ENCODE measurements at places on chromosomes 1 and 21. TPM values are rescaled to one million over a fixed set of nuclear protein-coding genes. Genes with fewer than 3 reads are reported as not detected.

The MX2 gene
- total RNA-seq, result 116 TPM

The WNT3A gene
- not detected for total RNA-seq

The LCE1B gene
- not detected for total RNA-seq

The TNFRSF1B gene
- 40.7 TPM for total RNA-seq

The APOBEC4 gene
- total RNA-seq, result not detected

The NBPF4 gene
- 0.24 TPM for total RNA-seq
